ENCODE measurements at places on chromosomes 2 and 18.

DNA sequence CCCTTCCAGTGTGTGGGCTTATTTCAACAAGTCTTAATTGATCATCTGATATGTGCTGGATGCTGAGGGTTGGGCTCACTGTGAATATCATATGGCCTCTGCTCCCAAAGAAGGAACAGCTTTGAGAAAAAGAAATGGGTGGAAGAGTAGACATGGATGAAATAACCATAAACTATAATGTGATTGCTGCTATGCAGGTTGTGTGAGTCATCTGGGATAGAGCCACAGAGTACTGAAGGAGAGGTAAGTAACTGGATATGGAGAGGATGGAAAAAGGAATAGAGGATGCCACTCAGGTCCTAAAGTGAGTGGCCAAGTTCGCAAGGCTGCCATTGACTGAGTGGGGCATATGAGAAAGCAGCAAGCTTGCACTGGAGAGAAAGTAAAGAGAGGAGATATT lies 8.7 kb upstream of the DSG2 start:
- no peak for DNase-seq

GRCh38 chr2:235378944-235379343 lies 114.9 kb upstream of the AGAP1 start:
- no peak for DNase-seq

DNA sequence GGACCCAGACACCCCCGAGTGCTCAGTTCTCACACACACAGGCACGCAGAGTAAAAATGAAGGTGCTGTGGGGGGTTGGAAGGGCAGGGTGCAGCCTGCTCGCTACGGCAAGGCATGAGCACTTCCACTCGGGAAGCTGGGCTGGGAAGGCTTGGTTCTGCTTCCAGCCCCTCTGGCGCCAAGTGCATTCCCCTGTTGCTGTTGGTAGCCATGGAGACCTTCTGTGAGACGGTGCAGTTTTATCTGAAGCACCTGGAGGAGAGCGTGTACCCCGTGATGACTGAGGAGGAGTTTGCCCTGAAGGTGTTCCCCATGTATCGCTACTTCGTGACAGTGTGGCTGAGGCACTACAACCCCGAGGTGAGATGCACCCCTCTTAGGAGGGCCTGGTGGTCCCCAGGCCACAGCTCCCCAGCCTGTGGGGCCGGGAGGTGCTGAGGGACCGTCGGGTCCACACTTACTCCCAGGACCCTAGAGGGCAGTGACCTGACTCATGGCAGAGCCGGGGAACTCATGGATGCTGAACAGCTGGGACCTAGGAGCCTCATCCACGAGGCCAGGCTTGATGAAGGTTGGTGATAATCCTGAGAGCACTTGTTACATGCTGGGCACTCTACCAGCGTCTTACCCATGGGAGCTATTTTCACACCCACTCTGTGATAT lies 15.5 kb downstream of the MROH2A start:
- DNase-seq: peak; percentile 39

- no peak for DNase-seq
Measured at GRCh38 chr18:36633961-36634412, 194.8 kb downstream of the TPGS2 start.

DNA sequence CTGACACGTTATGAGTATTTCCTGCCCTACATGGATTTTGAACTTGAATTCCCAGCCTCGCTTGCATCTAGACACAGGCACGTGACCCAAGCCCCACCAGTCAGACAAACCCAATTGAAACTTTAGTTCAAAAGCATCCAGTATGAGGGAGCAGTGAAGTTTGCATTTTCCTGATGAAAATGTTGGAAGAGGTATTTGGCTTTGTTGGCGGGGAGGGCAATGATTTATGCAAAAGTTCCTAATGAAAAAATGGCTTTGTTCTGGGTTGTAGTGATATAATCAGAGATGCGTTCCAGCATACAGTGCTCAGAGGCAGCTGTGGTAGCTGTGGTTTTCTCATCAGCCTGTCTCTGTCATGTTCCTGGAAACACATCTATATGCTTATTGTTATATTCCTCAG lies 36.8 kb upstream of the CPS1 start:
- DNase-seq: no peak

DNA sequence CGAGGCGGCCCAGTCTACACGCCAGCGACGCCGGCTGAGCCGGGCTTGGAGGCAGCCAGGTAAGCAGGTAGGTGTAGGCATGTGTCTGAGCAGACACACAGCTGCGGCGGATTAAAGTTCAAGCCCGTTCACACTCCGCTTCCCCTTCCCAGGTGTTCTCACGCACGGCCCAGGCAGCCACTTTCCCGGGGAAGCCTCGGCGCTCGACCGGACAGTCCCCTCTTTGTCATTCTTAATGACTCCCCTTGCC lies 367 bp downstream of the TGFA start:
- DNase-seq: no peak

- DNase-seq: no peak
Measured at GRCh38 chr2:182361477-182361876, 65.4 kb downstream of the PDE1A start.

Measured in ecto neural progenitor cell (in vitro differentiated cells).